Stimulated activated CD4-positive, alpha-beta T cell treated with anti-CD3 and anti-CD28 coated beads, TNF-alpha, amount 100 ng/mL, for 24 hours (primary cell): ENCODE measurements at places on chromosomes 5 and 9.

GRCh38 chr5:59532979-59533729 lies 360.4 kb downstream of the PDE4D start:
- DNase-seq = no peak

DNA sequence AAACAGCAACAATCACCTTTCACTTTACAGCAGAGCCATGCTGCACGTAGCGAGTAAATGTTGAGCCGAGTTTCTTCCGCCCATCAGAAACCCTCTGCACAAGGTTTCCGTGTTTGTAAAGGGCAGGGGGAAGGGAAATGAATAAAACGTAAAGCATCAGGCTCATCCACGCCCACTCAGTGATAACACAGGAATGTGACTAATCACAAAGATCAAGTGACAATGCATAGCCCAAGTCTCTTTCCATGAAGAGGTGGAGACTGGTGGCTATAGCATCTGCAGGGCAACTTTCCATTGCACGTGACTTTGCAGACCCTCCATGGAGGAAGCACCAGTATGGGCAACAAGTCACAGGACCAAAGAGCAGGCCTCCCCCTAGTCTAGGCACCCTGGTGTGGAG lies 56.6 kb downstream of the CAMSAP1 start:
- DNase-seq = peak; percentile 7

- no peak for DNase-seq
Measured at GRCh38 chr5:109486200-109486804, 76.5 kb upstream of the PJA2 start.

DNA sequence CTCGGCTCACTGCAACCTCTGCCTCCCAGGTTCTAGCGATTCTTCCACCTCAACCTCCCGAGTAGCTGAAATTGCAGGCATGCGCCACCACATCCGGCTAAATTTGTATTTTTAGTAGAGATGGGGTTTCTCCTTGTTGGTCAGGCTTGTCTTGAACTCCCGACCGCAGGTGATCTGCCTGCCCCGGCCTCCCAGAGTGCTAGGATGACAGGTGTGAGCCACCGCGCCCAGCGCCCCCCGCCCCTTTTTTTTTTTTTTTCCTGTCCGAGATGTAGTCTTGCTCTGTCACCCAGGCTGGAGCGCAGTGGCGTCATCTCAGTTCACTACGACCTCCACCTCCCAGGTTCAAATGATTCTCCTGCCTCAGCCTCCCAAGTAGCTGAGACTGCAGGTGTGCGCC lies 6.6 kb downstream of the ATP6V1G1 start:
- no peak for DNase-seq

DNA sequence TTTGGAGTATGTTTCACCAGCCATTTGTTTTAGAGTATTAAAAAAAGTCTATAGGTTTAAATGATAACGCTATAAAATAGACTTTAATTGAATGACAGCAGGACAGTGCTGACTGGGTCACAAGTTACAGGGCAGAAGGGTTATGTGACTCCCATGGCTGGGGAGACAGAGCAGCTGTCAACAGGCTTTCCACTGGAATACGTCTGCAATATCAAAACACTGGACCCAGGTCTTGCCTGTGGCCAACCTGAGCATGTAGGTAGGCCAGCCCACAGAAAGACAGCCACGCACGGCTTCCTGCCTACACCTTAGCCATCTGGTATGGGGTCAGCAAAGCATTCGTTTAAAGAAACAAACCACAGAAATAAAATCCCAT lies 80.7 kb downstream of the OTULIN start:
- no peak for DNase-seq

DNA sequence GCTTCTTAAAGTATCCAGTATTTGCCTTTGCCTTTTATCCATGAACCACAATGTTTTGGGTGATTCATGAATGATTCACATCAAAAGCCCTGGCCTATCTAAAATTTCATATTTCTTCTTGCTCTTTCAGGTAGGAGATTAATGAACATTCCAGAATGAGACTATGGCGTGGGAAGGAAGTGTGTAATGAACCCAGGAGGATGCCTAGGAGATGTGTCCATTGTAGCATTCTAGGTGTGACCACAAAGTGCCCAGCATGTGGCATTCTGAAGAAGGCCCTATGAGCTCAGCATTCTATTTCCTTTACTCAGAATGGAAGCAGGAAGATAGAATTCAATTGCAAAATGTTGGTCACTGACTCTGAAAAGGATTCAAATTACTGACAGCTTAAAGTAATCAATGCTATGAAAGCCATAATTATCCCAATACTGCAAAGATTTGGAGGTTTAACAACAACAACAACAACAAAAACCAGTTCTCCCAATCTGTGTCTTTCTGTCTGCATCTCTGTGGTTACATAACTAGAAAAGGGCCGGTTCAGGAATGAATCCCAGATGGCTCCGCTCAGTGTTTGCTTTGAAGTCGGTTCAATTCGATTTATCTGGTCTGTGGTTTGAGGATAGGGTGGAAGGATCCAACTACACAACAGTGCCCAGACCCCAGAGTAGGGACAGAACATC lies 126.7 kb downstream of the FOXD1 start:
- no peak for DNase-seq

- no peak for DNase-seq
Measured at GRCh38 chr5:10623305-10623910, 59.5 kb downstream of the ANKRD33B start.

- no peak for DNase-seq
Measured at GRCh38 chr5:89129941-89130340, 247.0 kb upstream of the MEF2C start.

DNA sequence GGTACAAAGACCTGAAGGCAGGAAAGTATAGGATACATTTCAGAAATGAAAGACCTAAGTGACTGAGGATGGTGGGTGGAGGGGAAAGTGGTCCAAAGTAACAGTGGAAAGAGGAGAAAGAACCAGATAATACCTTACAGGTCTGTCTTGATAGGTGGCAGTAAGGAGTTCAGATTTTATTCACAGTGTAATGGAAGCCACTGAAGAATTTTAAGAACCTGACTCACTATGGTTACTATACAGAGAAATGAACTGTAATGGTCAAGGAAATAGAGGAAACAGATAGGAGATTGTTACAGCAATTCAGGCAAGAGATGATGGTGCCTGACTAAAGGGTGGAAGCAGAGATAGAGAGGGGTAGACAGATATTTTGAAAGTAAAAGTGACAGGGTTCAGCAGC lies 46.5 kb downstream of the EPB41L4A start:
- no peak for DNase-seq

GRCh38 chr5:129569295-129569694 lies 109.2 kb downstream of the ADAMTS19 start:
- no peak for DNase-seq

- no peak for DNase-seq
Measured at GRCh38 chr9:14526504-14526903, 166.7 kb downstream of the ZDHHC21 start.

DNA sequence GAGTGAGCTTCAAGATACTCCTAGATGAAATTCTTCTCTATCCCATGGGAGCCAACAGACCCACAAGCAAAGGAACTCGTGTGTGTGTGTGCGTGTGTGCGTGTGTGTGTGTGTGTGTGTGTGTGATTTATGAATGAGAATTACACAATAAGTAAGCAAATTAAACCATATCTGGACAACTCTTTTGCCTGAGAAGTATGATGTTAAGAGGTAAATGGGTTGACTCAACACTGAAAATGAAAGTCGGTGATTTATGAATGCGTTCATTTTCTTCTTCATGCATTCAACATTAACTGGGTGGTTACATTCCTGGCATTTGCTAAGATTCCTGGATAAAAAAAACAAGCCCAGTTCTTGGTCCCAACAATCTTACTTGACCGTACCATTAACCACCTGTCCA lies 171.3 kb upstream of the ZNF462 start:
- DNase-seq = no peak

GRCh38 chr9:104025104-104025503 lies 69.0 kb upstream of the SMC2 start:
- DNase-seq = no peak
